Stimulated activated CD4-positive, alpha-beta T cell treated with anti-CD3 and anti-CD28 coated beads, Interleukin-15, amount 100 ng/mL, for 24 hours (primary cell): ENCODE measurements at places on chromosomes 11 and 22.

GRCh38 chr22:49966041-49966773 lies 5.6 kb downstream of the PIM3 start:
- DNase-seq = peak; percentile 46

DNA sequence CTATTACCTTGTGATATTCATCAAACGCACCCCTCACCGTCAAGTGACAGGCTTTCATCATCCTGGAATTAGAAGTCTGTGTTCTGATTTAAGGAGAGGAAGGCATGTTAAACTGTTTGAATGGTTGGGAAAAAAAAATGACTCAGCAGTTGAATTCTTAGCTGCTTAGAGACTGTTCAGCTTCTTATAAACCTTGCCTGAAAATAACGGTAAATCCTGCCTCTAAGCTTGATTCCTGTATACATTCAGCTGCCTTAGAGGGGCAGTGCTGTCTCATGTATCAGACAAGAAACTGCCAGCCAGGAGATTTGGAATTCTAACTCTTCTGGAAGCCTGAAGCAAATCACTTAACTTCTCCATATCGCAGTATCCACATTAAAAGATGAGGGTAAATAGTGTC lies 437.4 kb downstream of the JRKL start:
- no peak for DNase-seq

DNA sequence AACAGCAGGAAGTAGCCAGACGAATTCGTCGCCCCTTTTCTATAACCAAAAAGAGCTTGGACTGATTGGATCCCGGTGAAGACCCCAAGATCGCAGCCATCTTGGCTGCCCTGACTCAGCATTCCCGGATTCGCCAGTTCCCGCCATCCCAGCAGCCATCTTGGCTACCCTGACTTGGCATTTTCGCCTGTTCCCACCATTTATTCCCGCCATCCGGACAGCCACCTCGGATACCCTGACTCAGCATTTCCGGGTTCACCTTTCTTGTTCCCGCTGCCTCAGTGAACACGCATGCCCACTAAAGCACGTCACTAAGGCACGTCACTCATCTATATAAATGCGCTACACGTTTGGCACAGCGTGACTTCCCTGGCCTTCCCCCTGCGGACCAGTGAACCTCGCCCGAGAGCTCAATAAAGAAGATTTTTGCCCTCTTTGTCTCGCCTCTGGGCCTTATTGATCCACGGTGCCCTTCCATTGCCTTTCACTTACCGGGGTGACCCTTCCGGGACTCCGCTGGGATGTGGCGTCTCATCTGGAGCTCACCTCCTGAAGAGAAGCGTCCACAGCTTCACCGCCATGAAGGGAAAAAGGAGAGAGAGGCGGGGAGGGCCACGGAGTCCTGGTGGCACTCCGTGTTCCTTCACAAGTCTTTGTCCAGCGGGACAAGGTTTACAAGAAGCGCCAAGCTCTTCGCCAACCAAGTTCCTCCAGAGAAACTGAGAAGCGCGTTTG lies 4.0 kb upstream of the OR56A3 start:
- DNase-seq = no peak

- no peak for DNase-seq
These were observed 74.1 kb downstream of the TRIM29 start for GRCh38 chr11:120063686-120064340.

DNA sequence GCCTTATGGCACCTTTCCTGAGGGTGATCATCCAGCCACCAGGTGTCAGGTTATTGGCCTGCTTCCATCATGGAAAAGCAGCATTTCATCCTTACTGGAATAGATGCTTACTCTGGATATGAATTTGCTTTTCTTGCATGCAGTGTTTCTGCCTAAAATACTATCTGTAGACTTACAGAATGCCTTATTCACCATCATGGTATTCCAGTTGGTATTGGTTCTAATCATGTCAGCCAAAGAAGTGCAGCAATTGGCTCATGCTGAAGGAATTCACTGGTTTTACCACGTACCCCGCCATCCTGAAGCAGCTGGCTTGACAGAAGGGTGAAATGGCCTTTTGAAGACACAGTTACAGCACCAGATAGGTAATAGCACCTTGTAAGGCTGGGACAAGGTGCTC lies 194.2 kb downstream of the AASDHPPT start:
- DNase-seq = no peak

GRCh38 chr11:84019571-84020194 lies 733.5 kb upstream of the CCDC90B start:
- DNase-seq = no peak

GRCh38 chr11:82047200-82047599 lies 686.5 kb downstream of the FAM181B start:
- no peak for DNase-seq

- DNase-seq = no peak
These were observed 647.6 kb downstream of the BRD1 start for GRCh38 chr22:49179886-49180682.

- no peak for DNase-seq
These were observed 85.2 kb upstream of the FGF3 start for GRCh38 chr11:69904161-69904973.

- no peak for DNase-seq
These were observed 50.4 kb downstream of the ATXN10 start for GRCh38 chr22:45722006-45722405.

- no peak for DNase-seq
These were observed 7.3 kb upstream of the CSRP3 start for GRCh38 chr11:19208959-19209546.

- DNase-seq = no peak
These were observed 7.0 kb upstream of the CHADL start for GRCh38 chr22:41247703-41248102.

DNA sequence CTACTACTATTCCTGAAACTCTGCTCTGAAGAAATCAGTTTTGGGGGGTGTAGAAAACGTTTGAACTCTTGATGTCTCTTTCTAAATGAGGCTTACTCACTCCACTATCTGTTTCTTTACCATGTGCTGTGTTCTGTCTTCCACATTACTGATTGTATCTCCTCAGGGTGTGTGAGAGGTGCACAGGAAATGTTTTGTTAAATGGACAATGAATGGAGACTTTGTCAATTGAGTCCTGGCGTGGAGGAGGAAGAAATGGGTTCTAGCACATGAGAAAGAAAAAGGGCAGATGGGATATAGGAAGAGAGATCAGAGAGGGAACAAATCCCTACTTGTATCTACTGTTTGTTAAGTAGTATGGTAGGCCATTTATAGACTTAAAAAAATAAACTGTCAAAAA lies 577.1 kb upstream of the CCDC90B start:
- no peak for DNase-seq

DNA sequence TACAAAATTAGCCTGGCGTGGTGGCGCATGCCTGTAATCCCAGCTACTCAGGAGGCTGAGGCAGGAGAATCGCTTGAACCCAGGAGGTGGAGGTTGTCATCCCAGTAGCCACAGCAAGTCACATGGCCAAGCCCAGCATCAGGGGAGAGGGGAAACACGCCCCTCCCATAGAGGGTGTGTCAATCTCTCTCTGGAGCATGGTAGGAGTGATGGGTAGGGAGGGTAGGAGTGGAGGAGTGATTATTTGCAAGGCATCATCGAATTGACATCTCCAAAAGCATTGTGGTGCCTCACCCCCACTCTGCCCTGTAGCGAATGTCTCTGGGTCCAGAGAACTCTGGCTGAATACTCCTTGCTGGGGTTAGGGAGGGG lies 6.1 kb upstream of the SSTR3 start:
- DNase-seq = peak; percentile 45

DNA sequence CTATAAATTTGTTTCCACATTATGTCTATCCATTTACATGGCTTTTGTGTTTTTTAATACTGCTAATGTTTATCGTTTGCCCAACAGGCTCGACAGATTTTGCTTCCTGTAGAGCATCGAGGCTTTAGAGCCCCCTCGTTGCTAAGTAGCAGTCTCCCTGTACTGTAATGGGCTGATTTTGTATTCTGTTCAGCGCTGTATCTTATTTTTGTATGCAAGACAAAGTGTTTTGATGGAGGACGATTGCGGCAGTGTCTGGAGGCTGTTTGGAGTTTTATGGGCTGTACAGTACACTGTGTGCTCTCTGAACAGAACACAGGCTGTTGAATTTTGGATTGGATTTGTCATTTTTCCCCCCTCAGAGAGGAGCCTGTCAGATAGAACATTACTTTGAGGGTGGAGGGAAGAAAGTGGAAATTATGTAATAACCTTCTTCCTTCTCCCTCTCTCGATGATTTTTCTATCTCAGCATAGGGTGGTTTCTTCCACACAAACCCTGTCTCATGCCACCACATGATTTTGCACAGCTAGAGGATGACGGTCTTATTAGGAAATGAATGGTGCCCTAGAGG lies 104.4 kb downstream of the ZBTB16 start:
- no peak for DNase-seq

DNA sequence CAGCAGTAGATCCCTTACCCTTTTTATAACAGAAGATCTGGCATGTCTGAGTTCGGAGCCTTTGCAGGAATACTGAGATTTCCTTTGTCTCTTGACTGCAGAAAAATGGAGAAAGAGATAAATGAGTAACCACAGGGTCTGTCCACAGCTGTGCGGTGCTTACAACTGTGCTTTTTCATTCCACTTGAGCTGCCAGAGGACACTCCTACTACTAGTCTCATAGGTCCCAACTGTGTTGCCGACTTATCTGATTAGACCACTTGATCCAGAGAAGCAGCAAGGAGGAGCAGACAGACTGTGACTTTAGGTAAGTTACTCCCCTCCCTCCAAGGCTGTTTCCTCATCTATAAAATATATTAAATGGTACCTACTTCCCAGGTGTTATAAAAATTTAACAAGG lies 17.5 kb downstream of the FAM227A start:
- no peak for DNase-seq

GRCh38 chr22:24588381-24588756 lies 4.5 kb downstream of the LRRC75B start:
- DNase-seq = no peak
